ENCODE measurements at places on chromosomes 2 and 18.

DNA sequence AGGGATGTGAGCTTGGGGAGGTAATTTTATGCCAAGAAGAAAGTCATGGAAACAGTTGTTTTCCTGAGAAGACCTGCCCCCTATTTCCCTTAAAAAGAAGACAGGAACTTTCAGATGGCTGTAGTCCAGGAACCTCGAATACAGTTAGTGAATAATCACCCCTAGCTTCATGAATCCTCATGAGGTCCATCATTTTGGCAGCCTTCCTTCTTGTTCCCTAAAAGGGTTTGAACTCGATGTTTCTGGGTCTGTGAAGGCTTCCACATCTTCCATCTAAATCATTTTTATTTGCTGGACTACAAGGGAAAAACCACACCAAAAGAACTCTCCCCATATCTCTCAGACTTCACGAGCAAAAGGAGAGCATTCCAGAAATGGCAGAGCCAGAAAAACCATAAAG lies 290.8 kb downstream of the SLC4A3 start:
- DNase-seq: no peak

GRCh38 chr2:20597860-20598183 lies 53.1 kb downstream of the HS1BP3 start:
- DNase-seq: no peak

DNA sequence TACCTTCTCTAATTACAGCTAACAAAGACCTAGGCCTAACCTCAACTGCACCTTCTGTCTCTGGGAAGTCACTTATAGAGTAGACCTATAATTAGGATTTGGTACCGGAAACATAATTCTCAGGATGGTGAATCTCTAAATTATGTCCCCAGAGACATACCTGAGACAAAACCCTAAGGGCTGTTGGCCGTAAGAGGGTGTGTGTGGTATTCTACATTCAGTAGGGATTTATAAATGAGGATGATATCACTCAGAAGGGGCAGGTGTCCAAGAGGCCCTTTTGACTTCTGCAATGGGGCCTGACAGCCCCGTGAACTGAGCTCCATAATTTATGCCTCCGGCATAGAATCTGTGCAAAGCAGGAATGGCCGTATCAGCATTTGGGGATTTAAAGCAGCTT lies 13.5 kb upstream of the DARS1 start:
- no peak for DNase-seq

GRCh38 chr18:52060607-52061304 lies 279.2 kb upstream of the DCC start:
- no peak for DNase-seq

GRCh38 chr2:121356058-121356640 lies 71.1 kb upstream of the TFCP2L1 start:
- DNase-seq: no peak

DNA sequence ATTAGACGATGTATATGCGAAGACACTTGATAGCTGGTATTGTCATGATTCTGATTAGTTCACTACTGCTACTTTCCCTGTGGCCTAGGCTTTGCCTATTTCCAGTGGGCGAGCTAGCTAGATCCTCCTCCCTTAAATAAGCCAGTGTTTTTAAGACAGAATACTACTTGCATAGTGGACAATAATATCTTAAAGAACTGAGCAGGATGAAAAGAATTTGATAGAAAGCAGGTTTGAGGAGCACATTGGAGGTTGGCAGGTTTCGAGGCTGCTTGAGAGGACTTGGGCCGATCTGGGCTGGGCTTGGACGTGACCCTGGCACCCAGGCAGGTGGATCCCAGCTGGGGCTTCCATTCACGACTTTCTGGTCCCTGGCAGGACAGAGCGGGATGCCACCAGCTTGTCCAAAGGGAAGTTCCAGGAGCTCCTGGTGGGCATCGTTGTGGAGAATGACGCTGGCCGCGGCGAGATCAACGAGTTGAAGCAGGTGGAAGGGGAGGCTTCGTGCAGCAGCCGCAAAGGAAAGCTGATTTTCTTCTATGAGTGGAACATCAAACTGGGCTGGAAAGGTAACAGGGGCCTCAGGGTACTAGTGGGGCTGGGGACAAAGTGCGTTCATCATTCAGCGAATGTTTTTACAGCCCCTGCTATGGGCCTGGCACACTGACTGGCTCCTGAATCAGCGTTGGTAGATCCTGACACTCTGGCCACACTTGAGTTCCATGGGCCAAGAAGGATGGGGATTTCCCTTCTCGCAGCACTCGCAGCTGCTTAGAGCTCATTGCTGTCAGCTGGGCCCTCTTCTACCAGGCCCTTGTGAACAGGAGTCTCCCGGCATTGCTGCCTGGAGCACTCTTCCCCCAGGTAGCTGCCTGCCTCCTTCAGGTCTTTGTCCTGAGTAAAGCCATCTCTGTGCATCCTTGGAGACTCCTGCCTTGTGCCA lies 16.9 kb downstream of the C2orf74 start:
- no peak for DNase-seq

DNA sequence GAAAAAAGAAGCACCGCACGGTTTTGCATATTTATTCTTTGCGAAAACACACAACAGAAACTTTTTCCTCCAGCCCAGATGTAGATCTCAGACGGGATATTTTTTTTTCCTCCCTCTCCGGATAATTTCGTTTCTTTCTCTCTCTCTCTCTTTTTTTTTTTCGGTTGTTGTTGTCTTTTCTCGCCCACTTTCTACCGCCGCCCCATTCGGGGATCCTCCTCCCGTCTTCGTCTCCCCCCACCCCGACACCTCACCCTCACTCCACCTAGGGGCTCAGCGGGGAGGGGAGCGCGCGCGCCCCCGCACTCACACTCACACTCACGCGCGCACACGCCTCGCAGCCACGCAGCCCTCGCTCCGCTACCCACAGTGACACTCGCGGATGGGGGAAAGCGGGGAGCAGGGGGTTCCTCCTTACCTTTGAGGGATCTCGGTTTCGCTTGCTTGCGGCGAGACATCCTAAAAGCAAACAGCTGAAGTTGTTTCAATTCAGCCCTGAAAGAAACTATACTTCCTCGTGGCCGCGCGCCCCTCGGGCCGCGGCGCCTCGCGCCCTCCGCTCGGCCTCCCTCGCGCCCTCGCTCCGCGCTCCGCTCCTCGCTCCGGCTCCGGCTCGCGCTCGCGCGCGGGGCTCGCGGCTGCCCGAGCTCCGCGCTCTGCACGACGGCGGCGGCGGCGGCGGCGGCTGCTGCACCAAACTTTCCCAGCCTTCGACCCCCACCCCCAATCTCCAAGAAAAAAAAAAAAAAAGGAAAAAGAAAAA lies 1.3 kb downstream of the ZNF521 start:
- DNase-seq: no peak

Measured in activated naive CD4-positive, alpha-beta T cell (primary cell).